ENCODE measurements at places on chromosomes 1 and 21.

- DNase-seq, result no peak
Observed at GRCh38 chr1:223083831-223084230, 59.2 kb downstream of the TLR5 start.

GRCh38 chr21:34807881-34808568, 139.2 kb downstream of the CLIC6 start:
- no peak for DNase-seq

DNA sequence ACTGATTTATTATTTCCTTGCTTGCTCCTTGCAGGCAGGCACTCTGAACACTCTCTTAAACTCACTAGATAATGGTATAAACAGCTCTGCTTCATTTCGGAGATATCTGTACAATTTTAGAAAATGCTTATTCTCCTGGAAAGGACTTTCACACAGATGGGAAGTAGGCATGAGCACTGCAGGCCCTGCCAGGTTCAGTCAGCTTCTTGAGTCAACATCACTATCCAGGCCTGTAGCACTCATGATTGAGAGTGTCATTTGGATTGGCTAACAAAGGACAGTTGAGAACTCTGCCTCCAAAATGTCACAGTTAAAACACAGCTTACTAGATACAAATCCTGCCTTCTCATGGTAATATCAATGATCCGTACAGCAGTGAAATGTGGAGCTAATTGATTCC, 181.9 kb downstream of the CYYR1 start:
- no peak for DNase-seq

GRCh38 chr1:193013005-193013404, 46.2 kb downstream of the UCHL5 start:
- DNase-seq, result no peak

DNA sequence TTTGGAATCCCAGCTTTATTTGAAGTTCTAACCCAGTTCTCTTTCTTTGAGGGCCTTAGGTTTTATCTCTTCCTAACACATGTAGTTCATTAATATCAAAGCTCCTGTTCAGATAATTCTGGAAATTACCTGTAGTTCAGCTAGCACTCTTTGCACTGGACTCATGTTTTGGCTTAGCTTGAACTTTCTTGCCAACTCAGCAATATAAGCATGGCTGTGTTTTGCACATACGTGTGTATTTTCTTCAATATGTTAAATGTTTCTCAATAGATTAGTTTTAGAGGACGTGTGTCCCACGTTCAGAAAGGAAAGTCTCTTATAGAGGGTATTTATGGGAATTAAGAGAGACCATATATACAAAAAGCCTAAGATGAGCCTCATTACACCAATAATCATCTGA, 271.8 kb upstream of the USP25 start:
- no peak for DNase-seq

DNA sequence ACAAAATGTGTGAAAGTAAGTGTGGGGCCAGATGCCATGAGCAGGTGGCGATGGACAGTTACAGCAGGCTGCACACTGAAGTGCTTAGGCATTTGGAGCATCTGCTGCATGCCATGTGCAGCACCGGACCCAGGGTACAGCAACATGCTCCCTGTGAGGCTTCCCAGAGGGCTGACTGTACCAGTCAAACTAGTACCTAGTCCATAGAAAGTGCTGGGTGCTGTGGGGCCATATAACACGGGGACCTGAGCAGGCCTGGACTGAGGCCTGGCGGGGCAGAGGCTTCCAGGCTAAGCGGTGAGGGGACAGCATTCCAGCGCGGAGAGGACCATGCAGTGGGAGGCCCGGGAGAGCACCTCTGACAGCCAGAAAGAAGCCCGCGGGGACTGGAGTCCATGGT, 29.9 kb upstream of the PKP1 start:
- DNase-seq, result no peak

DNA sequence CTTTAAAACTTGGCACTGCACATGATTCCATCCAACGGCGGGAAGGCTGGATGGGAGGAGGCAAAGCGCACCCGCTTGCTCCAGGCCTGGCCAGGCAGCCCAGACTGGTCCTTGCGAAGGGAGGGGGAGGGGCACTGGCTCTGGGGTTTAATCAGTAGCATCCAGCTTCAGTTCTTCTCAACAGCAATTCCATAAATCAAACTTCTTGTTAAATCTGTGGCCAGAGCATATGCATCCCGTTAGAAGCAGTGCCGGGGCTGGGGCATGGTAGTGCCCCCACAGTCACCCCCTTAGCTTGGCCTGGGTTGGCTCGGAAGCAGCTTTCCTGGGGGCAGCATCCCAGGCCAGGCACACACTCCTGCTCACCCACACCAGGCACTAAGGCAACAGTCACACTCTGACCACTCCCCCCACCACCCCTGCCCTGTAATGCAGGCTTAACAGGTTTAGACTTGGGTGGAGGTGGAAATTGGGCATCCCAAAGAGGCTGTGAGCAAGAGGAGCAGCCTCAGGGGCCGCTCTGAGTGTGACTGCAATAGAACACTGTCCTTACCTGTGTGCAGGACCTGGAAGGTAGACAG, 94.1 kb upstream of the CASZ1 start:
- no peak for DNase-seq

DNA sequence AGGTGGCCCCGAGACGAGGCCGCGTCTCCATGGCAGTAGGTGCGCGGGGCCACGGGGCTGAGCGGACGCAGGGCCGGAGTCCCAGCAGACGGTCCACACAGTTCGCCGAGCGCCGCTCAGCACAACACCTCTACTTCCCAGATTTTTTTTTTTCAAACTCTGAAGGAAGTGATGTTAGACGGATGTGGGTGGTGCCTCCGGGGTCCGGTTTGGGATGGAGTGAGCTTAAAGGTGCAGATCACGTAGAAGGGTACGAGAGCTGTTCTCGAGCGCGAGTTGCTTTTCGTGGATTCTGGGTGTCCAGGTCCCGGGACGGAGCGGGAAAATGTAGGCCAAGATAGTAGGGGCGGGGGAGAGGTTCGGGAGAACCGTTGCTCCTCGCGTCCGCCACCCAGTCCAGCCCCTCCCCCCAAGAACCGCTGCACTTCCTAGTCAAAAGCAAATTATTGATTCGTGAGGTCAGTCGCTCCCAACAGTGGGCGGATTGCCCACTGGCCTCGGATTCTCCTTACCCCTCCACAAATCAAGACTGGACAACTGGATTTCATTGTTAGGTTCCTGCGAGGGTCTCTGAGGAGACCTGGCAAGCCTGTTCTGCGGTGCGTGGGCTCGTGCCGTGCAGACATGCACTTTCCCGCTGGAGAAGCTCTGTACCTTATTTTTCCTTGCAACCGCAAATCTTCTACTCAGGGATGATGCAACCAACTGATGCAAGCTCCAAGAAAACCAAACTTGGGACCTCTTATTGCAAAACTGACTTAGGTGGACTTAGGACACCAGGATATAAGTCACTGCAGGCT, at the start of gene TXNDC12:
Gene TXNDC12 (minus strand): TSS at position 126 of the 800 bp plus-strand sequence. CDS start 95 bp downstream, at position 31.
- peak; percentile 93 for DNase-seq

DNA sequence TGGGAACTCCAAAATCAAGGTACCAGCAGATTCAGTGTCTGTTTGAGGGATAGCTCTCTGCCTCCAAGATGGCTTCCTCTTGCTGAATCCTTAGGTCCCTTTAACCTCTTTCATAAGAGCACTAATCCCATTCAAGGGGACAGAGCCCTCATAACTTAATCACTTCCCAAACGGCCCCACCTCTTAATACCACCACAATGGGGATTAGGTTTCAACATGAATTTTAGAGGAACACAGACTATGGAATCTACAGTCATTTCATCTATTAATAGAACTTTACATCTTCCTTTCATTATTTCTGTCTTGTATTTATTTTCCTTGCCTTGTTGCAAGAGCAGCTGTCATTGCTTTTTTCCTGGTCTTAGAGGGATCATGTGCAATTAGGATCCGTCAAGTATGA, 30.3 kb downstream of the HOOK1 start:
- no peak for DNase-seq

DNA sequence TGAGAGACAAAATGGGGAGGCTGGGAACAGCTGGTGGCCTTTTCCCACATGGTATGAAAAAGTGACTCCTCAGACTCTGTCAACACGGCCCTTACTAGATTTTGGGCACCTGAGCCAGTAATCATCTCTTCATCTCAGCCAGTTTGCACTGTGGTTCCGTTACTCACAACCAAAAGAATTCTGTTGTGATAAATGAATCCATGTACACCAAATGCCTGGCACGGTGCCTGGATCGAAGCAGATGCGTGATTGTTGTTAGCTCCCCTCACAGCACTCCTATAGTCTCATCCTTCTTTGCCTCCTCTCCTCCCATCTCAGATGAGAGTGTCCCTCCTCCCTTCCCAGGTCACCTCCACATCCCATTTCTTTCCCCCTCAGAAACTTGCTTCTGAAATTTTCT, 57.9 kb upstream of the GJB5 start:
- no peak for DNase-seq

DNA sequence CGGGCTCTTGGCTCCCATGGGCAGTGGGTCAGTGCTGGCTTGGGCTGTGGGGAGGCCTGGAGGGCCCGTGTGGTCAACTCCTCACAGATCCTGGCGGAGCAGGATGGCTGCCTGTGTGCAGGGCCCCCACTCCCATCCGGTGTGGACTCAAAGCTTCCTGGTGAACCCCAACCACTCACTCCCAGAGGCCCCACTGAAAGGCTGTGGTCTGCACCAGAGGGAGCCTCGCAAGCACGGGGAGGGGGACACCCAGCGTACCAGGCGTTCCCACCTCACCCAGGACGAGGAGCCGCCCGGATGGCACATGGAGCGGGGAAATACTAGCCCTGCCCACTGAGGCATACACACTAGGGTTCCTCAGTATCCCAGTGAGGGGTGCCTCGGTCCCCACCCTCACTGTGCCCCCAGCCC, 75.4 kb upstream of the ACTRT2 start:
- no peak for DNase-seq

DNA sequence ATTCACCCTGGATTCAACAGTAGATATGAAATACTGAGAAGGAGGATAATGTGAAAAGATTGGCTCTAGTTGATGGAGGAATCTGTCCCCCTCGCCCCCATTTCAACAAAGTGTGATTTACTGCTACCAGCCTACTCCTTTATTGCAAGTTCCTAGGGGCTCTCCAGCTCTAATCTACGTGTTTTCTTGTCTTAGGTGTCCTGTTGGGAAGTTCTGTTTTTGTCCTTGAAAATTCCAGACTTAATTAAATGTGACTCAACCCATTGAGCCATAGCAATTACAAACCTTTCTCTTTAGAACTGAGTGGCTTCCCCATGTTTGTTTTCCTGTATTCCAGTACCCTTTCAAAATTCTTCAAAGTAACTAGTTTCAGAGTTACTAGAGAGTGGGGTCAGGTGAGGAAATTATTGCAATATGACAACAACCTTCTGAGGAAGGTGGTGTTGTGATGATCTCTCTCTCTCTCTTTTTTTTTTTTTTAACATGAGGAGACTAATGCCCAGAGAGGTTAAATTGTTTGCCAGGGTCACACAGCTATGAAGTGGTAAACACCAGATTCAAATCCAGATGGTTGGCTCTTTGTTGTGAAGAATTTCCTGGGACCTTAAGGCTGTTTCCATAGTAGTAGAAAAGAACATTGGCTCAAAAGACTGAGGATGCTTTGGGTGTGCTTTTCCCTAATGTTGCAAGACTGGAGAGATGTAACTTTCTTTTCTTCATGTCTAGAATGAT, 3.5 kb downstream of the RGL1 start:
- DNase-seq, result no peak

DNA sequence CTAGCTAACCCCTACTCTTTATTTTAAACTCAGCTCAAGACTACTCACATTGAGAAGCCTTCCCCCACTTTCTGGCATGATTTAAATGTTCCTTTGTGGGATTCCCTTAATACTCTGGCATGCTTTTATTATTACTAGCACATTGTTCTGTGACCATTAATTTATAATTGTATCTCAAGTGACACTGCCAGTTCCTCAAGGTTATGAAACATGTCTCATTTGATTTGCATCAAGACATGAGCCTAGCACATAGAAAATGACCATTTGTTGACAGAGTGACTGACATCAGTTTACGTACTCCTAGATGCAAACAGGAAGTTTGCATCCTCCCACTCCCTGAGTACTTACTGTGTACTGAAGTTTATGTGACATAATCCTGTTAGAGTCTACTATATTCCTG, 15.2 kb downstream of the RGS4 start:
- DNase-seq, result no peak

DNA sequence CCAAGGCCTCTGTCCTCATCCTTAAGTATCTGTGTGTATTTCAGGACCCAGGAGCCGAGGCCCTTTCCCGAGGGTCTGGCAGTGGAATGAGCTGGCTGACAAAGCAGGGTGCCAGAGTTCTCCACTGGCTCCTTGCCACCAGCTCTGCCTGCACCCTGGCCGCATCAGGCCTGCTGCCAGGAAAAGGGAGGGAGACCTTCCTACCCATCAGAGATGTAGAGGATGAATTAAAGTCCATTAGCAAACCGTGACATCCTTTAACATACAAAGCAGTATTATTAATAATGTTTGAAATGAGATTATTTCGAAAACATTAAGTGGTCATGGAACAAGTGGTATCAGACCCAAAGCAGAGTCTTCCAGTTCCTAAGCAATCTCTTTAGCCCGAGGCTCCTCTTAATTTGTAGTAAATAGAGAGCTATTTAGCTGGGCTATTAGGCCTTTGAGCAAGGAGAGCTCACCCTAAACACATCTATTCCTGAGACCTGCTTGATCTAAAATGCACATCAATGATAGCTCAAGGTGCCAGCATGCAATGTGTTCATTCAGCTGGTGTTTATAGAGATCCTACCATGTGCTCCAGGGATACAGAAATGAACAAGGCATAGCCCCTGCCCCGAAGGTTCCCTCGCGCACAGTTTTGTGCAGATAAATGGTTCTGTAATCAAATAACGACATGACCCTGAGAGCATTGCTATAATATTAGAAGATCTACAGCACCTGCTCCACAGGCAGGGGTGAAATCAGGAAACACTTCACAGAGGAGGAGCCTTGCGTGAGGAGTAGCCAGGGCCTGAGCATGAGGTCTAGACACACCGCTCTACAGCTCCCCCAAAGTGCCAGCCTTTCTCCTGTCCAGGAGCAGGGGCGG, 44.0 kb downstream of the FAM163A start:
- no peak for DNase-seq

GRCh38 chr1:34341896-34342295, 165.2 kb downstream of the C1orf94 start:
- no peak for DNase-seq

- peak; percentile 50 for DNase-seq
Observed at GRCh38 chr1:182235604-182235951, 156.0 kb downstream of the GLUL start.

- DNase-seq, result no peak
Observed at GRCh38 chr1:59640851-59641250, 173.9 kb upstream of the HOOK1 start.

All from RPMI8226 (cell line).